ENCODE measurements at places on chromosomes 5 and 9.

GRCh38 chr9:116859763-116860162 is 172.7 kb downstream of the TRIM32 start:
- DNase-seq = no peak

DNA sequence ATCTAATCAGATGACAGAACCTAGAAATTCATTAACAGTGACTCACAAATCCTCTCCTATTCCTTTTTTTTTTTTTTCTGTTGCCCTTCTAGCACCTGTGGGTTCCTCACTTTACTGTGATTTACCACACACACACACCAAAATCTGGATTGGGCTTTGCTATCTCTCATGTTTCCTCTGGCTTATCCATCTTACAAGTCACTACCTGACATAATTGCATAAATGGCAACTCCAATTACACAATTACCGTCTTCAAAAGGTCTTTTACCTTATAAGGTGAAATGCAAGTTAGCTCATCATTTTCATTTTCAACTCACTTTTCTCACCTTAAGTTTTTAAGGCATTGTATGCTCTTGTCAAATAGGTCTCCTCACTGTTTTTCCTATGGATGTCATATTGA is 426.3 kb upstream of the MEF2C start:
- DNase-seq = no peak

GRCh38 chr9:109856785-109857184 is 76.8 kb downstream of the PALM2AKAP2 start:
- DNase-seq = peak; percentile 41

DNA sequence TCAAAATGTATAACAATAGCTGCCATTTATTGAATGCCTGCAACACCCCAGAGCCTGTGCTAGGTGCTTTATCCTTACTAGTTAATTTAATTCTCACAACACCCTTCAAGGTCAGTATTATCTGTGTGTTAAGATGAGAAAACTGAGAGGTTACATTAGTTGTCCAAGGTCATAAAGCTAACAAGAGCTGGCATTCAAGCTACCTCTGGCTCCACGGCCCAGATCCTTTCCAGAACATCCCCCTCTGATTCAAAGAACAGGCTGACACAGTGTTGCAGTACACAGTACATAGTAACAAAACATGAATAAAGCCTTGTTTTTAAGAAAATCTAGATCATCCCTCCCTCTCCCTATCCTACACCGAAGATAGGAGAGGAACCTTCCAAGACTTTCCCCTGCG is 9.4 kb upstream of the FRMPD1 start:
- no peak for DNase-seq

GRCh38 chr9:8252445-8252844 is 452.9 kb upstream of the DMAC1 start:
- no peak for DNase-seq

- DNase-seq = no peak
These were observed 14.1 kb downstream of the KCNT1 start for GRCh38 chr9:135716045-135716444.

GRCh38 chr5:154753792-154754191 is 1.4 kb upstream of the LARP1 start:
- DNase-seq = no peak

DNA sequence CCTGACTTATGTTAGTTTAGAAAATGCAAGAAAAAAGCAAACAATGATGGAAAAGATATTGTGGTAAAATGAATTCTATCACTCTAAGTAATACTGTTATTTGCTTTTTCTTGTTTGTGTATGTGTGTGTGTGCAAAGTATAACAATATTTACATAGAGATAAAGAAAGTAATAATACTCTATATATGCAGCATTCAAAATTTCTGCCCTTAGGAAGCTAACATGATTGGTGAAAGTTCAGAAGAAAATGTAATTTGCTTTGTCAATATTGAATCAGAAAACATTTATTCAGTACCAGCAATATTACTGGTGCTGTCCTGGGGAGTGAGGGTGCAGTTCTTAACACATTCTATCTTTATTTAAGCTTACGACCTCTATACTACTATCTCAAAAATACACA is 12.9 kb upstream of the PRDM9 start:
- DNase-seq = no peak

- no peak for DNase-seq
These were observed 31.5 kb downstream of the OLFML2A start for GRCh38 chr9:124808246-124808956.

DNA sequence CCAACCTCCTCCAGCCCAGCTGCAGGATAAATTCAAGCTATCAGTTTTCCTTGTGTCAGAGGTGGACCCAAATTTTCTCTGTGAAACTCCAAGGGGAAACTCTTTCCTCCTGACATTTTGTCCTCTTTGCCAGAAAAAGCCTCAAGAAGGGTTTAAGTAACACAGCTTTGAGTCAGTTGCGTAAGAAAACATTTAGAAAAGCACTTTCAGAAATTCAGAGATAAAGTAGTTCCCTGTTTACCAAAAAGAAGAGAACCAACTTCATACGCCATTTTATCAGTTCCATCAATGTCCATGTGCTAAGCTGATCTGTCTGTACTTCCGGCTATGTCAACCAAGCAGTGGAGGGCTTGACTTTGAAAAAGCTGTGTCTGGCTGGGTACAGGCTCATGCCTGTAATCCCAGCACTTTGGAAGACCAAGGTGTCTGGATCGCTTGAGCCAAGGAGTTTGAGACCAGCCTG is 19.9 kb upstream of the SUSD1 start:
- no peak for DNase-seq

DNA sequence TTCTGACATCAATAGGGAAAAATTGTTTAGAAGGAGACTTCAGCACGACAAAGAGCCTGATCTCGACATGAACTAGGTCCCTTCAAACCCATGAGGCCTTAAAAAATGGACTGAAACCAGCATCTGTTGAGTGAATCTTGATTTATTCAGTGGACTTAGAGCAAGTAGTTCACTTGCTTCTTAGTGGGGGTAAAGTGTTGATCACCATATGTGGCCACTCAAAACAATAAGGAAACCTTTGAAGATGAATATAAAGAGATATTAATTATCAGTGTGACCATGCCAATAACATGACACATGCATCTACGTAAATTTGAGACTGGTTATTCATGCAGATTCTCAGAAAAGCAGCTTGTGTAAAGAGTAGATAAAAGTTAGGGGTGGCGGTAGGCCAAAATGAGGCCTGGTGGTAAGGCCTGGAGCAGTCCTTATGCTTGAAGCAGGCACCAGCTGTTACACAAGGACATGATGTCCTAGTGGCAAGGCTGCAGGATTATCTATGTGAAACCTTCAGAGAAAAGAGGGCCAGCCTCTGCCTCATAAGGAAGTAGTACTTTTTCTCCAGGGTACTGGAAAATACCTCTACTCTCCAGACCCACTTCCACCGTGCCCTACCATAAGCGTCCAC is 61.3 kb downstream of the S1PR3 start:
- no peak for DNase-seq

- no peak for DNase-seq
These were observed 193.5 kb downstream of the ACTL7B start for GRCh38 chr9:108662091-108662875.

- DNase-seq = no peak
These were observed 68.6 kb downstream of the MLLT3 start for GRCh38 chr9:20553558-20554149.

- DNase-seq = no peak
These were observed 93.3 kb downstream of the MELK start for GRCh38 chr9:36665921-36666431.

GRCh38 chr9:20496328-20496727 is 126.0 kb downstream of the MLLT3 start:
- no peak for DNase-seq

DNA sequence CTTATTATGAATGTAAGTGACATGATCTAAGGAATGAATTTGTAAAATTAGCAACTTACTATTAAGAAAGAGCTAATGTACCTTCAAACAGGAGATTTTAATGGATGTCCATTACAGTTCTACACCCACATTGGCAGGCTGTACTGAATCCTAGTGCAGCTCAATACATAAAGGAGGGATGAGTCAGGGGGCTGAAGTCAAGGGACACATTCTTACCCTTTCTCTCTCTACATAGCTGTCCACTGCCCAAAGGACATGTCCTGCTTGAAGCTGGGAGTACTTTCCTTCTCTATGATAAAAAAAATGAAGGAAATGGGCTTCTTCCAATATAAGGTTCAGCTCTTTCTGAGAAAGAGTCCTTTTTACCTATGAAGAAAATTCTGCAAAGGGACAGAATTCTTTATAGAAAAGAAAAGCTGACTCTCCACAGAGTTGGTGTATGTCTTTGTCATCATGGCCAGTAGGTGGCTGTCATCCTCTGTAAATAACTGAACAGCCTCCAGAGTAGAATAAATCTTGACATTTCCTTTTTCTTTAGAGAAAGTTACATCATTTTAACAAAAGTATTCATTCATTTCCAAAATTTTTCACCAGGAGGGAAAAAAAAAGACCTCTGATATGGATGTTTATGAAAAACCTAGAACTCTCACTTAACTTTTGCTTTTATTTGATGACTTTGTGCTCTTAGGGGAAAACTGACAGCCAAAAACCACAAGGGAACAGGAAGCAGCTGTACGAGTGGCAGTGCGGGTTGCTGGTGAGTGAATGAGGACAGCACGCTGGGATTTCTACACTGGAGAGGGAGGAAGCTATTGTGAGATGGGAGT is 13.1 kb upstream of the IFNA14 start:
- DNase-seq = peak; percentile 31

DNA sequence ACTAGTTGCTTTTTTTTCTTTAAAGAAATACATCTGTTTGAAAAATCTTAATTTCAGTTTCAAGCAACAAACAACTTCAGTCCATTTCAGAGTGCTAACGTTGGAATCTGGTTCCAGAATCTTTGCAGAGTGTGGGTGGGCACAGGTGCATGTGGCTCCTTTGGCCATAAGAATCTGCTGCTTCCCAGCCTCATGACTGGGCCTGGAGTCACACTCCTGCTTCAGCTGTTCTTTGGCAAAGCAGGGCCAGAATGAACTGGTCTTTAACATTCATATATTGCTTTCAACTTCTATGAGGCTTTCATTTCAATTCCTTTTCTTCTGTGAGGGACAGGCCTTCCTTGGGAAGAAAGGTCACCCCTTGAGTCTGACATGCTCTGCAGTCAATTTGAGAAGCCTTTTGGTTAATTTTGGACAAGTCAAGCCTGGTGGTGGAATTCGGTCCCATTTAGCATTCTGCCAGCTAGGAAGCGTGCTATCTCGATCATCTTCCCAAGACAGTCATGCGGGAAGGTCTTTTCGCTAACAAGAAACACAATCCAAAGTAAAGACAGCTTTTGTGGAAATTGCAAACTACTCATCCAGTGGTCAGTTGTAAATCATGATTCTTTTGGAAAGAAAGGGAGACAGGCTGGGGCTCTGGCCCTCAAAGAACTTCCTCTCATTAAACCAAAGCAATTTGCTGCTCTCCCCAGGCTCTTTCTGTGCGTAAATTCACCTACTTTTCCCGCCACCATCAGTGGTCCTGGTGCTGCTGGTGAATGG is 55.2 kb downstream of the SLC1A3 start:
- no peak for DNase-seq

DNA sequence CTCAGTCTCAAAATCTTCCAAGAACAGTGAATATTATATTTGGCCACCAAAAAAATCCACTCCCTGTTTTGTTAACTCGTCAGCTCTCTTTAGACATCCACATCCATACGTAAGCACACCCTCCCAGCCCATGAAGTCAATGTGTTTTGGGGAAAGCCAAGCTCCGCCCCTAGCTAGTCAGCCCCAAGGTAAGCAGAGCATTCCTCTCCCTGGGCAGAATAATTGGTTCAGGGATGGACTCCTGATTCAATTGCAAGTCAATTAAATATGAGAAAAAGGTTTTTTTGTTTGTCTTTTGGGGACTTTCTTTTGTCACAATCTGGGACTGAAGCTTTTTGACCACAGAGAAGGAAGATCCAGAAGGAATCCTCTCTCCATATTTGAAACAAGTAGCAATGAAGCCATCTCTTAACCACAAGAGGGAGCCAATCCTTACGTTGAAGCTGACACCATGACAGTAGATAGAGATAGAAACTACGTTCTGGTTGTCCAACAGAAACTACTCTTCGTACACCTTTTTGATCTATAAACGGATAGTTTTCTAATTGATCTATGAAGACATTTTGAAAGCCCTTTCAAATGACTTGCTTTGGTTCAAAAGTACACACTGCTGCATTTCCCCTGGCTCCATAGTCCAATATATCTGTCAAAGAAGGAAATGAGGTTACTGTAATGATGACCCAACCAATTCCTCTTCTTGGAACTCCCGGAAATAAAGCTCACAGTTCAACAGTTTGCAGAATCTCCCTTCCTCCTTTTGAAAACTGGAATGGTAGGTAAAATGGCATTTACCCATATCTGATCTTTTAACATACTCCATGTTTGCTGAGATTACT is 166.4 kb downstream of the TLE1 start:
- DNase-seq = peak; percentile 59

GRCh38 chr5:6424110-6424659 is 24.5 kb upstream of the UBE2QL1 start:
- no peak for DNase-seq

- no peak for DNase-seq
These were observed 38.3 kb upstream of the TNFSF8 start for GRCh38 chr9:114968671-114969070.

DNA sequence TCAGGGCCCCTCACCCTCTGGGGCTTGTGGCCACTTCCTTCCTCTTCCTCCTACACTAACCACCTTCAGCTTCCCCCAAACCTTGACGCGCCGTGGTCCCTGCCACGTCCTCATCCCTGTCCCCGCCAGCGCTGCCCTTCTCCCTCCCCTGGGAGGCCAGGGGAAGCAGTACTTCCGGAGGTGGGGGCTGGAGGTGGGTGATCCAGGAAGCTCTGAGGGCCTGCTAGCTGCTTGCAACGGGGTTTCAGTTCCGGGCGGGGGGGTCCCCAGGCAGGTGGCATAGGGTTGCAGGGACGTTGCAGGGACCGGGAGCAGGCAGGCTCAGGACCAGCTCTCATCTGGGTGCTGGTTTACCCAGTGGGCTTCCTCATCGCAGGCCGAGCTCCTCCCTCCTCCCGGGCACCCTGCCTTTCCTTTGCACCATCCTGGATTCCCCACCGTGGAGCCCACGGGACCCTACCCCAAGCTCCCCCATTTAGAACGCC is 70.0 kb downstream of the RXRA start:
- DNase-seq = no peak

GRCh38 chr9:24479361-24480059 is 66.2 kb downstream of the IZUMO3 start:
- DNase-seq = no peak
